Cardiac atrium fibroblast (primary cell): ENCODE measurements at places on chromosomes 7 and 10. TPM values are rescaled to one million over a fixed set of nuclear protein-coding genes. Genes with fewer than 3 reads are reported as not detected.

Gene PDE6C
- total RNA-seq: not detected in 2 replicates

Gene SEMA3E
- total RNA-seq: not detected in 2 replicates

Gene NME8
- total RNA-seq: not detected in 2 replicates

Gene SLC39A12
- total RNA-seq: not detected in 2 replicates
